ENCODE measurements at places on chromosomes 1 and 21.

GRCh38 chr1:217861658-217862057, 230.5 kb downstream of the SPATA17 start:
- no peak for DNase-seq

GRCh38 chr1:9249534-9250410, 15.2 kb downstream of the H6PD start:
- DNase-seq: peak; percentile 47

DNA sequence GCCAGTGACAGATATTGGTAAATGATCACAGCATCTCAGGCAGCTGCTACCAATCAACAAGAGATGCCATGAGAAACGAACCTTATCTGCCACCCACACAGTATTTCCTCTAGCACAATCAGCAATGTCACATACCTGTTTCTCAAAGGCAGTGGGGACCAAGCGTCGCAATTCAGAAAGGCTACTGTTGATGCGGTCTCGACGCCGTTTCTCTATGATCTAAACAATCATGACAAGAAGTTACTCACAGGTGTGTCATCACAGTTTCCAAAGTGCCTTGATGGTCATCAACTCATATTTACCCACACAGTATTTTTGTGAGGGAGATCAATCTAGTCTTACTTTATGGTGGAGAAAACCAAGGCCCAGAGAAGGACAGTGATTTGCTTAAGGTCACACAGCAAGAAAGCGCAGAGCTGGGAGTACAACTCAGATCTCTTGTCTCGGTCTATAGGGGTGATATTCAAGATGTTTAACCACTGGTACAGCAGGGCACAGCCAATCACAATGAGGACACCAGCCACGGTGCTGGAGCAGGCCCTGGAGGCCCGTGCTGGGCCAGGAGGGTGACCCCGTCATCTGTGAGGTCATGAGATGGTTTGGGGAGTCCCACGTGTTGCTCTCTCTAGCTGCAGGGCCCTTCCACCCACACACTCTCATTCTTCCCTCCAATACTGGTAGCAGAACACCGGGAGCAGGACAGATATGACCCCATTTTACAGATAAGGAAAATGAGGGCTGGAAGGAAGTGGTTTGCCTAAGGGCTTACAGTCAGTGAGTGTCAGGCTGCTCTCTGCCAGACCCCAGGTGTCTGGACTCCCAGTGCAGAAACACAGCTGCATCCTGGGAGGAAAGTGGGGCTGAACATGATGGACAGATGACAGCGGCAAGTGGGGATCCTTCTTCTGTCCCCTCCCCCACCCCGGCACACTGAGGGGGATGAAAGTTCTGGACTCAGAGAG, 7.8 kb downstream of the HEYL start:
- no peak for DNase-seq

- DNase-seq: no peak
Measured at GRCh38 chr1:59345221-59345620, 48.3 kb downstream of the FGGY start.

- no peak for DNase-seq
Measured at GRCh38 chr21:46369520-46370235, 45.7 kb downstream of the PCNT start.

DNA sequence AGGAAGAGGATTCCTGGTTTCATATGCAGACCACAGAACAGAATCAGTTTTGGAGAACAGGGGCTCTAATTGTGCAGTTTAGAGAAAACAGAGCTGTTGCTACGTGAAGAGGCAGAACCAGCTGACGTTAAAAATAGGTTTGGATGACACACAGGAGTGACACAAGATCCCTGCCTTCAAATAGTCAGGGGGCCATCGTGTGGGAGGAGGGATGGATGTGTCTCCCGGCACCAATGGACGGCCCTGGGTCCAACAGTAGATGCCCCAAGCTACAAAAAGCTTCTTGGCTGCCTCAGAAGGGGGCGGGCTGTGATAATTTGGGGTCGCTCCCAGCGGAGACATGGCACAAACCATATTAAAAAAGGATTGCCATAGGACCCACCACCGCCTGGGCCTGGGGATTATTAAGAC, 87.8 kb downstream of the MRPL37 start:
- no peak for DNase-seq

DNA sequence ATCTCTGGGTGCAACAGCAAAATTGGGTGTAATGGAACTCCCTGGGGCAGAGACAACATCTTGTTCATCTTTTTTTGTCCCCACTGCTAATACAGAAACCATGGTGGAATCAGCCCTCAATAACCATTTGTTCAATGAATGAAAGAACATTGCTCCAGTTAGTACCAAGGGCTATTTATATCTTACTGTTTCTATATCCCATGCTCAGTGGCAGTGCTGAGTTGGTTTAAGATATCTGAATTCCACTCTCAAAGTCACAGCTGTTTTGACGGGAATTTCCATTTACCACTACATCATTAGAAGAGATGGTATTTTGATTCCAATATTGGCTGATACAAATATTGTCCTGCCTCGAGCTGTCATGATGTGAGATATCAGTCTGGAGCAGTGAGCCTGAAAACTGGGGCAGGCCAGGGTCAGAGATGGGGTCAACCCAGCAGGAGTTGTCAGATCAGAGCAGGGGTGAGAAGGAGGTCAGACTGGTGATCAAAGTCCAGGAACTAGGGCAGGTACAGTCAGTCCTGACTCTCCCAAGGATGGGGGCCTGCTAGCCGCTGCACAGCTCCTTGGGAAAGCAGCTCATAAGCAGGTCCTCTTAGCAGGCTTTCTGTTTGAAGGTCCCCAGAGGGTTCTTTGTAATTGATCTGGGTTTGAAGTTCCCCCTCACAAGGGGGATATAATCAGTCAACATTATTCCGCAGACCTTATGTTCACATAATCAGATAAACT, 5.8 kb upstream of the PHC2 start:
- no peak for DNase-seq

DNA sequence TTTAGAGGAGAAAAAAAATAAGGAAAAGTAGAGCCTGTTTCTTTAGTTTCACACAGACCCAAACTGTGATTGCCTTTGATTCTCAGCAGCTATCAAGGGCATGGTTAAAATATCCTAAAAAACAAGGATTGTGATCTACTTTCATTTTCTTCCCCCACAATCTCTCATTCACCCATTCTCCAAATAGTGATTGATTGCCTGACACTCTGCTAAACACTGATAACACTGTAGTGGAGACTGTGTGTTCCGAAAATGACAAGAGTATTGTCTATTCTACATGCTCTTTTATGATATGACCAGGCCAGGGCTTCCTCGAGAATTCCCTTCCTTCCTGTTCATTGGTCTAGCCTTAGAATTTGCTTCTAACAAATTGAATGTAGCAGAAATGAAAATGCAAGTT, 40.2 kb downstream of the PRMT6 start:
- DNase-seq: no peak

- DNase-seq: no peak
Measured at GRCh38 chr1:150051089-150051373, 16.5 kb upstream of the VPS45 start.

DNA sequence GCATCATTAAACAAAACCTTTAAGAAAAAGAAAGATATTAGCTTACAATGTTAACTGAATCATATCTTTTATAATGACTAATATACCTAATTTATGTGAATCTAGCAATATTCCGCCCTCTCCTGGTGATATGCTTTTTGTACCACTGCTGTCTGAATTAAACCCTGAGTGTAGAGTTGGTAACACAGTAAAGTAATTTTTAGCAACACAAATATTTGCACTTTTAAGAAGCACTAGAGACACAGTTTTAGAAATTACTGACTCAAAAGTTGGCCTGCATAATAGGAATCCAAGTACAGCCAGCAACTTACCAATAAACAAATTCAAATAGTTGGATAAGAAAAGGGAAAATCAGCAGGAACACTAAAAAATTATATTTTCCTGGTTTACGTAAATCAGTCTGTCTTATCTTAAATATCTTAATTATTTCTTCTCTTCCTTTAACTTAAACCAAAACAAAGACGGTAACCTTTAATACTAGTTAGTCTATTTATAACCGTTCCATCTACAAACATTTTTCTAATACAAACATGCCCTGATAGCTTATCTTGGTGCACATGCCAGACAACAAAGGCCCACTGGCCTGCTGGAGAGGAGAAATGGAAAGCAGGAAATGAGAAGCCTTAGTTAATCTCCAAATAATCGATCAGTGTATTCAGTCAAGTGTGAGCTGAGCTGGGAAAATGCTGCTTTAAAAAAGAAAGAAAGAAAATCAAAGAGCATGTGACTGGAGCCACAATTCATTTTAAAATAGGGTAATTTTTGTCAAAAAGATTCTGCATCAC, 246.0 kb downstream of the RERE start:
- DNase-seq: no peak

DNA sequence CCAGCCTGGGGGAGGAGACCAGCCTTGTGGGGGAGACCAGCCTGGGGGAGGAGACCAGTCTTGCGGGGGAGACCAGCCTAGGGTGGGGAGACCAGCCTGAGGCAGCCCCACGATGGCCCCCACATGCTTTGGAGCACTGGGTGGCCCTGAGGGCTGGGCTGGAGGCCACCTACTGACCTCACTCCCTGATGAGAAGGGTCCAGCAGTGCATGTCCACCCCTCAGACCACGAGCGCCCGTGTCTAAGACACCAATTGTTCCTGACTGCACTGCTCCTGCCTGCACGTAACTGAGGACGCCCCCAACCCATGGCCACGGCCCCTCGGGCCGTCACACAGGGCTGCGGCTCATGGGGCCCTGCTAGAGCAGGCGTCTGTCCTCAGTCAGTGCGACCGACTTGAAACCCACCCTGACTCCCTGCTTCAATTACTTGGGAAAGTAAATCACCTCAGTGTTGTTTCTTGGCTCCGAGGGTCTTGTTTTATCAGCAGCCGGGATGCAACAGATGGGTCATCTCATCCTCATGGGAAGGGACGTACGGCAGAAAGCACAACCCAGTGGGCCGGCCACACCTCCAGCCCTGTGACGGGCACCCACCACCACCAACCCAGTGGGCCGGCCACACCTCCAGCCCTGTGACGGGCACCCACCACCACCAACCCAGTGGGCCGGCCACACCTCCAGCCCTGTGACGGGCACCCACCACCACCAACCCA, at the start of gene SPATC1L:
TSS of gene SPATC1L (minus strand) at position 550 of the 715 bp plus-strand sequence. CDS start 1,643 bp downstream, outside the sequence.
- DNase-seq: peak; percentile 46

DNA sequence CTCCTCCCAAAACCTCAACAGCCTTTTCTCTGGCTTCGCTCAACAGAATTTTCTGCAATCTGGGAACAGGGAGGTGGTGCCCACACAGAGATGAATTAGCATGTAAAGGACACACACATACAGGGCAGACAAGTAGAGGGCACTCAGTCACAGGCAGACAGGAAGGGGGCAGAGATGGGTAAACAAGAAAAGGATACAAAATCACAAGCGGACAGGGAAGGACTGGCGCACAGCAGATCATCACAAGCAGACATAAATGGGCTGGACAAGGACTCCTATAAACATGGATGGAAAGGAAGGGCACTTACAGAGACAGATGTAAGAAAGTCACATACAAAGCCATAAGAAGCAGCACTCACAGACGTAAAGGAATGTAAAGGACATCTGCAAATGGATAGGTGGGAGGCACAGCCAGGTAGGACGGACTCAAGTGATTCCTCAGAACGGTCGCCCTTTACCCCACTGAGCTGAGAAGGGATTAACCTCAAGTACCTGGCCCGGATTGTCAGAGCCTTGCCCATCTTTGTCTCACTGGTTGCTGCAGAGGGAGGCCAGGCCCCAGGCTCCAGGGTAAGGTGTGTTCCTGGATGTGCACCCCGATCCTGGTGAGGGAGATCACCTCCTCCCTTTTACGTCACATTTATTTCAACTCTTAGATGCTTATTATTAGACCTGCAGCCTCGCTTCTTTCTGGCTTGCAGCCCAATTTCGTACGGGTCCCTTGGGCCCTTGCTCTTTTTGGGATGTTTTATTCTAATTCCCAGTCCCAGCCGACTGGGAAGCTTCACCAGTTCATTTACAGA, 836 bp upstream of the PRCC start:
- DNase-seq: peak; percentile 33

- no peak for DNase-seq
Measured at GRCh38 chr1:61842863-61843514, 100.7 kb downstream of the PATJ start.

- no peak for DNase-seq
Measured at GRCh38 chr21:41481191-41481590, 26.8 kb downstream of the TMPRSS2 start.

DNA sequence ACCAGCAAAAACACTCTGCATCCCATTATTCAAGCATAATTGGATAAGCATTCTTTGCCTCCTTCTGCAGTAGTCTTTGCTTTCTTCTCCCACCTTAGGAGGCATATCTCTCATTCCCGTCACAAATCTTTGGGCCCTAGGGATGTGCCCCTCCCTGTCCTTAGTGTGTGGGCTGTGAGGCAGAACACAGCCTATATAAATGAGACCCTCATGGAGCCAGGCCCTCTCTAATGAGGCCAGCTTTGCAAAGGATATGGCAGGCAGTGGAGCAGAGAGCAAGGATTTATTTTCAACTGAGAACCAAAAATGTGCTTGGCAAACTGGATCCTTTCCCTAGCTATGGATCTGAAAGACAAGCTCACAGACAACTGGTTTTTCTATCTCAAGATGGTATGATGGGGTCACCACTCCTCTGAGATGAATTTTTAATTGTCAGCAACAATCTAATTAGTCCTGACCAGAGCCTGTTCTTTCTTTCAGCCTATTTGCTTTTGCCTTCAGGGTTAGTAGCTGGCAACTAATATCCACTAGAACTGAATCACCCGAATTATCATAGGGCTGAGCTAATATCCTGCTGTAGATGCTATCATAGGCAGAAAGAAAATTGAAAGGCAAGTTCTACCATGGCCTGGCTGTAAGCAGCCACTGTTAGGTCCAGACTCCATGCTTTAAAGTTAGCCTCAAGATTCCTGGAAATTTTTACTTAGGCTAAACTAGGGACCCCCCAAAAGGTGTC, 134.2 kb downstream of the SYT2 start:
- DNase-seq: no peak

- DNase-seq: no peak
Measured at GRCh38 chr1:61083013-61083806, 849 bp downstream of the NFIA start.

DNA sequence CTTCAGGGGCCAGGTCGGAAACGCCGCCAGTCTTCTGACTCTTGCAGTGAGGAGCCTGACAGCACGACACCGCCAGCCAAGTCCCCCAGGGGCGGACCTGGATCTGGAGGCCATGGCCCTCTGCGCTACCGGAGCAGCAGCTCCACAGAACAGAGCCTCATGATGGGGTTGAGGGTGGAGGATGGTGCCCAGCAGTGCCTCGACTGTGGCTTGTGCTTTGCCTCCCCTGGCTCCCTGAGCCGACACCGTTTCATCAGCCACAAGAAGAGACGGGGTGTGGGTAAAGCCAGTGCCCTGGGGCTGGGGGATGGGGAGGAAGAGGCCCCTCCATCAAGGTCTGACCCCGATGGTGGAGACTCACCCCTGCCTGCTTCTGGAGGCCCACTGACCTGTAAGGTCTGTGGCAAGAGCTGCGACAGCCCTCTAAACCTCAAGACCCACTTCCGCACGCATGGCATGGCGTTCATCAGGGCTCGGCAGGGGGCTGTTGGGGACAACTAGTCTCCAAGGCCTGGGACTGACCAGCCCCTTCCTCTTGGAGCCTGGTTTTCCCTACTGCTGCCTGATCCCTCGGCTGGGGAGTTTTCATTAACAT, 8.7 kb downstream of the ZNF687 start:
- no peak for DNase-seq

DNA sequence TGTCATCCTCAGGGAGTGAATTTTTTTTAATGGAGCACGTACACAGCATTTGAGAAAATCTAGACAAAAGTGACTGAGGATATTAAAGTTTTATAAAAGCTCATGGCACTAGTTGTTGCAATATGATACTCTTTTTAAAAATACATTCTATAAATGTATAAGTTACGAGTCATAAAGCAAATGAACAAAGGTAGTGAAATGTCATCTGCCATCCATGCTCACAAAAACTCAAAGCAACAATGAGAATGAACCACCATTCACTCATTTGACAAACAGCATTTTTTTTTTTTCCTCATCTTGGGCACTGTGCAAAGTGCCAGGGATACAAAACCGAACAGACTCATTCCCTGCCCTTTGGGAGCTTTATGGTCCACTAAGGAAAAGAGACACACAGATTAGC, 38.7 kb downstream of the GPR137B start:
- no peak for DNase-seq
